ENCODE measurements at places on chromosomes 1 and 21.

GRCh38 chr1:245842106-245842505, 665.0 kb downstream of the SMYD3 start:
- no peak for DNase-seq

- DNase-seq: no peak
Observed at GRCh38 chr1:172460887-172461315, 17.0 kb upstream of the PIGC start.

DNA sequence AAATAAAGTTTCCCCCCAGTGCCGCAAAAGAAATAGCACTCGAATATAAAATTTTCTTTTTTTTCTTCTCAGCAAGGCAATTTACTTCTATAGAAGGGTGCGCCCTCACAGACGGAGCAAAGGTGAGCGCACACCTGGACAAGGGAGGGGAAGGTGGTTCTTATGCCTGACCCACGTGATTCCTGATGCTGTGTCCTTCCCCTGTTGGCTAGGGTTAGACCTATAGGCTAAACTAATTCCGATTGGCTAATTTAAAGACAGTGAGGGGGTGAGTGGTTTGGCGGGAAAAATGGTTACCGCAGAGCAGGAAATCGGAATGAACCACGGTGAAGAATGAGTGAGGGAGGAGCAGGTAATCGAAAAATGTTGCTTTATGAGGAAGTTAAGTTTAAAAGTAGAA, 607 bp upstream of the FAAH start:
- no peak for DNase-seq

DNA sequence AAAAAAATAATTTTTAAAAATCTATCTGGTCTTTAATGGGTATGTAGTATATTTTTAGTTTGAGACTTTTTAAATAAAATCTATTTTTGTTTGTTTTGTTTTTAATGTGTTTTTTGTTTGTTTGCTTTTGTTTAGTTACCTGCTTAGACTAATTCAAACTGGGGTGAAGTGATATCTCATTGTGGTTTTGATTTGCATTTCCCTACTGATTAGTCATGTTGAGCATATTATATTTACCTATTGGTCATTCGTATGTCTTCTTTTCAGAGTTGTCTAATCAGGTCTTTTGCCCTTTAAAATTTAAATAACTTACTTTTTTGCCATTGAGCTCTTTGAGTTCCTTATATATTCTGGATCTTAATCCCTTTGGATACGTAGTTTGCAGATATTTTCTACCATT, 20.3 kb downstream of the CD1B start:
- no peak for DNase-seq
